CD4-positive, CD25-positive, alpha-beta regulatory T cell (primary cell): ENCODE measurements at places on chromosomes 11 and 22. TPM values are rescaled to one million over a fixed set of nuclear protein-coding genes. Genes with fewer than 3 reads are reported as not detected.

The FAM180B gene
- total RNA-seq, result 0.27 TPM

The SPI1 gene
- total RNA-seq, result 0.57 TPM

The KIAA0930 gene
- 21.3 TPM for total RNA-seq

The SAC3D1 gene
- 4.2 TPM for total RNA-seq

The OR4X2 gene
- not detected for total RNA-seq

The PANX3 gene
- total RNA-seq, result not detected

The RPUSD4 gene
- total RNA-seq, result 34.8 TPM
